ENCODE measurements at places on chromosomes 13 and 19.
A peak's percentile ranks its signal among the peaks of the same experiment; 100 is the strongest.

GRCh38 chr19:10418485-10419199, 1.7 kb upstream of the PDE4A start:
- peak overlapping the region; percentile 36 for H3K27ac ChIP-seq
- H3K36me3 ChIP-seq = peaks cover 6% of the 10 kb centered on the region
- peak overlapping the region; percentile 69 for H3K4me3 ChIP-seq
- H3K27me3 ChIP-seq = peaks cover 48% of the 10 kb centered on the region
- no peak for DNase-seq

DNA sequence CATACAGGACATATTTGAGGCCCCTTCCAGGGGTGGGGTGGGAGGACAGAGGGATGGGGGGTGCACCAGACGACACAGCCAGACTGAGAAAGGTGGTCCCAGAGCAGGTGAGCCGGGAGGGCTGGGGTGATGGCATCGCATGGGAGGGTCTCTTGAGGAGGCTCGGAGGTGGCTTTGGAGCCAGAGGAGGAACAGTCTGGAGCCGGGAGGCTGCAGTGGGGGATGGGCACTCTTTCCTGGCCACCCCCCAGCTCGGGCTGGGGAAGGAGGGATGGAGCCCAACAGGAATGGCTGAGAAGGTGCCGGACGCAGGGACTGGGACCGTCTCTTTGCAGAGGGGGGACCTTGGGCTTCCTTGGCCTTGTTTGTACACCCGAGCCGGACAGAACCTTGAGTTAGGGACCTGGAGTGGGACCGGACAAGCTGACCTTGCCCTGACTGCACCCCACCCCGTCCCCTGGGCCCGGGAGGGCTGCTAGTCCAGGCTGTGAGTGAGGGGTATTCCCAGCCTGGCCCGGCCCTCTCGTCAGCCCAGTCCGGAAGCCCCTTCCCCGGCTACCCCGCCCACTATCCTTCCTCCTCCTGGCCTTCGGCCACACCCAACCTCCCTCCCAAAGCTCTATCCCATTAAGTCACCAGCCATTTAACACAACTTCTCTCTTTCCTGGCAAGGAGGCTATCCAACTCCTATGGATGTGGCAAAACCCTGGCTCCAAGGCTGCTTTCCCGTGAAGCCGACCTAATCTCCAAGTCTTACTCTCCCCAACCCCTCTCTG, 816 bp upstream of the TBXA2R start:
- H3K27me3 ChIP-seq = no peaks in the 10 kb centered on the region
- H3K4me3 ChIP-seq = peak overlapping the region; percentile 16
- peaks cover 9% of the 10 kb centered on the region for H3K4me1 ChIP-seq
- DNase-seq = no peak

- H3K4me1 ChIP-seq = peaks cover 10% of the 10 kb centered on the region
- peaks cover 5% of the 10 kb centered on the region for H3K36me3 ChIP-seq
- H3K27me3 ChIP-seq = peaks cover 3% of the 10 kb centered on the region
Measured at GRCh38 chr13:113009743-113010509, 40.9 kb downstream of the MCF2L start.

DNA sequence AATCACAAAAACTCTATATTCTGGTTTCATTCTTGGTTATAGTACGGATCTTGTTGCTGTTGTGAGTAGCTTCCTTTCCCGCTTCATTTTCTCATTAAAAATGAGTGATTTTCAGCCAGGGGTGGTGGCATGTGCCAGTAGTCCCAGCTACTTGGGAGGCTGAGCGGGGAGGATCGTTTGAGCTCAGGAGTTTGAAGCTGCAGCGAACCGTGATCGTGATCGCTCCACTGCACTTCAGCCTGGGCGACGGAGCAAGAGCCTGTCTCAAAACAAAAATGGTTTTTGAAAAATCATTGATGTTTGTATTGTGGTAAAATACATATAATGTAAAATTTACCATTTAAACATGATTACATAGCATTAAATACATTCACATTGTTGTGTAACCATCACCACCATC, 71.6 kb upstream of the TM9SF2 start:
- H3K36me3 ChIP-seq = peaks cover 2% of the 10 kb centered on the region
- H3K4me1 ChIP-seq = peaks cover 82% of the 10 kb centered on the region
- no peak overlapping the region for H3K4me3 ChIP-seq
- no peak overlapping the region for H3K27ac ChIP-seq
- H3K27me3 ChIP-seq = no peaks in the 10 kb centered on the region

DNA sequence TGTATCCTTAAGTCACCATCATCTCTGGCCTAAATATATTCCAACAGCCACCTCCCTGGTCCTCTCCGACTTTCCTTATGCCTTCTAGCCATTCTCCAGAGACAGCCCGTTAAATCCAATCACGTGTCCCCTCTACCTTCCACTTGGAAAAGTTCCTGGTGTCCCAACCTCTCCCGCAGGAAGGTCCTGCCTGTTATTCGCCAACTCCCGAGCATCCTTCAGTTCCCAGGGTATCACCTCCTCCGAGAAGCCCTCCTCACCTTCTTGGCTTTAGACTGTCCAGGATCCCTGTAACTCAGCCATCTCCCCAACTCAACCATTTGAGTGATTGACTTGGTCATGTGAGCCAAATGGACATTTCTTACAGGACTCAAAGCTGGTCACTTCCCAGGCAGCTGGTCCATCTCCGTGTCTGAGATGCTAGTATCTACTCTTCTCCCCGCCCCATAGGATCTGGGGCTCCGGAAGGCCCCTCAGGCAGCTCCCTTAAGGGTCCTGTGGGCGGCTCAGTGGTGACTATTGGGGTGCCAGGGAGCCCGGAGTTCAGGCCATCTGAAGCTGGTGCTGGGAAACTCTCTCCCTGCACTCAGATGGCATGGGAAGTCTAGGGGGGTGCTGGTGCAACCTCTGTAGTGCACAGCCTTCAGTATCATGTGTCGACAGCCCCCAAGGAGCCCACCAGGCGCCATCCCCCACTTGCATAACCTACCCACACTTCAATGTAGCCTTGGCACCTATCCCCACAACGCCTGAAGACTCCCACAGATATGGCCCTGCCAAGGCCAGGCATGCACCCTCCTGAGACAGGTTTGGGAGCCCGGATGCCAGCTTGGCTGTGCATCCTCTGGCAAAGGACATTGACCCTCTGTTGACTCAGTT, 27.9 kb upstream of the NANOS3 start:
- H3K27ac ChIP-seq = peak overlapping the region; percentile 57
- H3K4me1 ChIP-seq = peaks cover 64% of the 10 kb centered on the region
- H3K4me3 ChIP-seq = peak overlapping the region; percentile 40
- no peak for DNase-seq

DNA sequence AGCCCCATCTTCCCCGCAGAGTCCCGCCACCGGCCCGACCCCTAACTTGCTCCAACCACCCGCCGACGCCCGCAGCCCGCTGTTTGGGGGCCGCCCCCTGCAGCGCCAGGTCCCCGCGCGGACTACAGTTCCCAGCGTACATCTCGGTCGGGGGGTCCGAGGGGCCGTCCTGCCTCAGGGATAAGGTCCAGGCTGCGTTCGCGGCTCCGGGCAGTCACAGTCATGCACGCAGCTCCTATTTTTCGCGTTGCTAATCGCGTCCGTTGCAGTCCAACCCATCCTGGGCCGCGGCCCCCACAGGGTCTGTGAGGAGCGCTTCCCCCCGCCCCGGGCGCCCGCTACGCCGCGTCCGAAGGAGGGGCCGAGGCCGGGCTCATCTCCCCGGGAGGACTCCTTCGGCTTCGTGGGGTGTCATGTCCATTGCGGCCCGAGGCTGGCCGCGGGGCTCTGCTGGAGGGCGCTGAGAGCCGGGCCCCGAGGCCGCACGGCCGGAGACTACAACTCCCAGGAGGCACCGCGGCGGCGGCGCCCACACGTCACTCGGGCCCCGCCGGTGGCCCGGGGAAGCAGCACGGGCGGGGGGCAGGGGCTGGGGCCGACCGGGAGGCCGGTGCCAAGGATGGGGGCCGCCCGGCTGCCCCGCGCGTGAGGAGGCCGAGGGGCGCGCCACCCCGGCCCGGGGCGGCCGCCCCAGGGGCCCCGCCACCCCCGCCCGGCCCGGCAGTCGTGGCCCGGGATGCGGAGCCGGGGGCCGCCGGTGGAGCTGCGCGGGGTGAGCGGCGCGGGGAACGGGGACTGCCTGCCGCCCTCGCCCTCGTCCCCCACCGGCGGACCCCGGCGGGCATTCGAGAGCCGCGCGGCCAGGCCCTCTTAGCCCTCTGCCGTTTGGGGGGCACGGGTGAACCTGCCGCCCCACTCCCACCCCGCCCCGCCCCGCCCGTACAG, at the start of gene MAP3K10:
MAP3K10 (plus strand) TSS at position 536 of the 945 bp plus-strand sequence. CDS start 606 bp downstream, outside the sequence.
- DNase-seq = peak; percentile 85
- H3K4me3 ChIP-seq = peak within 1 kb of the TSS; percentile 84
- H3K27me3 ChIP-seq = no peaks in the 10 kb centered on the region
- peaks cover 28% of the 10 kb centered on the region for H3K4me1 ChIP-seq

DNA sequence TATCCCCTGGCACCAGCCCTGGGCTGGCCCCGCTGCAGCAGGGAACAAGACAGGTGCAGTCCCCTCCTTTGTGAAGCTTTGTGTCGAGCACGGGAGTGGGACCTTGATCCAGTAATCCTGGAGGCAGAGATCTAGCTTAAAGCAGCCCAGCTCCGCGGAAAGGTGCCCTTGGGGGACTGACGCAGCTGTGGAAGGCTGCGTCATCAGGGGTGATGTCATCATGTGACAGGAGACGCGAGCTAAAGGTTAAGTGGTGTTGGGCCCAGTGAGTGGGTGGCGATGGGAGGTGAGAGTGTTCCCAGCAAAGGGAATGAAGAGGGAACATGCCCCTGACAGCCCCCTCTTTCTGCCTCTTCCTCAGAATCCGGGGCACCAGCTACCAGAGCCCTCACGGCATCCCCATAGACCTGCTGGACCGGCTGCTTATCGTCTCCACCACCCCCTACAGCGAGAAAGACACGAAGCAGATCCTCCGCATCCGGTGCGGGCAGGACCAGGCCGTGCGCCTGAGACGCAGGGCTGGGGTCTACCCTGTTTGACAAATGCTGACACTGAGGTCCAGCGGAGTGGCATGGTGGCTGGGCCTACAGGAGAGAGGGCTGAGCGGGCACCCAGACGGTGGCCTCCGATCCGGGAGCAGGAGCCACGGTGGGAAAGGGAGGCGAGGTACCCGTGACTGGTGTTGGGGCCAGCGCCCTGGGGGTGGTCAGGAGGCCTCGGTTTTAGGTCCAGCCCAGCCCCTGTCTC, 2.6 kb downstream of the LHB start:
- no peak for DNase-seq
- H3K27me3 ChIP-seq = peaks cover 5% of the 10 kb centered on the region
- H3K4me3 ChIP-seq = no peak overlapping the region
- peaks cover 14% of the 10 kb centered on the region for H3K4me1 ChIP-seq
- H3K36me3 ChIP-seq = peaks cover 13% of the 10 kb centered on the region

DNA sequence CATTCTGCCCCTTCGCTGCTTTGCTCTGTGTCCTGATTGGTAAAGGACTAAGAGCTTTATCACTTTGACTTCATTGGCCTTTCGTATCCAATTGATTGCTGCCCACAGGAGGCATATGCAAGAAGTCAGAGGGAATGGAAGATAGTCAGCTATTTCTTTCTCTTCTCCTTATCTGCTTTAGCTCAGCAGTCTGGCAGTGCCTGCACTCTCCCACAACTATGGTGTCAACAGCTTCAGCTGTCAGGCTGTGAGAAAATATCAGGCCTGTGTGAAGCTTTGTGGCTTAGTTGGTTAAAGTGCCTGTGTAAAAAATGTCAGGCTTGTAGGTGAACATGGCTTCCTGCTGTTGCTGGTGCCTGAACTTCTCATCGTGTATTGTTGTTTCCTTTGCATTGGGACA, 243.0 kb downstream of the PCDH17 start:
- H3K4me1 ChIP-seq = no peaks in the 10 kb centered on the region
- no peak for DNase-seq
- H3K36me3 ChIP-seq = no peaks in the 10 kb centered on the region
- no peak overlapping the region for H3K27ac ChIP-seq
- no peak overlapping the region for H3K4me3 ChIP-seq
